ENCODE measurements at places on chromosomes 2 and 18.

DNA sequence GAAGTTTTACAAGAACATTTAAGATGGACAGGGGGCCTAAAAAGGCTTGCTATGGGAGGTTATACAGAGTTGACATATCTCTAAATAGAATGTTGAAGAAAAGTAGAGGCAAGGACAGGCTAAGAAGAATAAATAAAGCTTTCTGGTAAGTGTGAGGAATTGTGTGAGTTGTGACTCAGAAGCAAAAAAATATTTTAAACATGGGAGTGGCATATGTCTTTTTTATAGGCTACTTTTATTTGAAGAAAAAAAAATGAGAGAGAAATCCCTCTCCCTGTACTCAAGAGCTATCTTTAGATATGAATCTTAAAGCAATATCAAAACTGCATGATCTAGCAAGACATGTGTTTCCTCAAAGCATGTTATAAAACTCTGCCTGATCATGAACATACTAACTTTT lies 41.1 kb downstream of the RAB3GAP1 start:
- peak; percentile 9 for DNase-seq

DNA sequence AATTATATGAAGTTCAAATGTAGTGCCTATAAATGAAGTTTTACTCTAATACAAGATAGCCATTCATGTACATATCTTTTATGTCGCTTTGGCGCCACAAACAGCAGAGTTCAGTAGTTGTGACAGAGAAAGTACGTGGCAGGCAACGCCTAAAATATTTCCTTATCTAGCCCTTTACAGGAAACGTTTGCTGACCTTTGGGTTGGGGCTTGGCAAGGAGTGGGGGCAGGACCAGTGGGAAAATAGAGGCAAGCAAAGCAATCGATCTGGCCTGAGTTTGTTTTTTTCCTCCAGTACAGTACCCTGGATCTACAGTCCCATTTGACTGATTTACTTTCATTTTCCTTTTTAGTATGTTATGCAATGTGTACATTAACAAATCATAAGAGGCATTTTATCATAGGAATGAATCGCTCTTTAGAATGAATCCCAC lies 13.1 kb downstream of the CCDC68 start:
- DNase-seq: no peak

GRCh38 chr2:232689152-232689910 lies 7.8 kb upstream of the GIGYF2 start:
- peak; percentile 14 for DNase-seq

- DNase-seq: no peak
Observed at GRCh38 chr18:79309614-79310358, 85.9 kb upstream of the NFATC1 start.

GRCh38 chr18:58949031-58949430 lies 84.4 kb downstream of the ZNF532 start:
- no peak for DNase-seq

GRCh38 chr18:76495006-76495370 lies at the start of gene ZNF516:
ZNF516 (minus strand) TSS chr18:76495242; CDS start chr18:76443054, 52,188 bp downstream.
- no peak for DNase-seq

- no peak for DNase-seq
Observed at GRCh38 chr2:235133837-235134236, 182.0 kb downstream of the SH3BP4 start.

DNA sequence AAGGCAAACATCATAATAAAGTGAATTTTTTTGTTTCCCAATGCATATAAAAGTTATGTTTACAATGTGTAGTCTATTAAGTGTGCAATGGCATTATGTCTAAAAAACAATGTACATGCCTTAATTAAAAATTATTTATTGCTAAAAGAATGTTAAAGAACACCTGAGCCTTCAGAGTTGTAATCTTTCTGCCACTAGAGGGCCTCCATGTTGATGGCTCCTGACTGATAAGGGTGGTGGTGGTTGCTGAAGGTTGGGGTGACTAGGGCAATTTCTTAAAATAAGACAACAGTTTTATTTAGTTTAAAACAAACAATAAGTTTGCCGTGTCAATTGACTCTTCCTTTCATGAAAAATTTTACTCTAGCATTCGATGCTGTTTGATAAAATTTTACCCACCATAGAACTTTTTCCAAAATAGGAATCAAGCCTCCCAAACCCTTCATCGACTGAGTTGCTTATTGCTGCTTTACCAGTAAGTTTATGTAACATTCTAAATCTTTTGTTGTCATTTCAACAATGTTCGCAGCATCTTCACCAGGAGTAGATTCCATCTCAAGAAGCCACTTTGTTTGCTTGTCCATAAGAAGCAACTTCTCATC lies 32.3 kb downstream of the MAP3K2 start:
- no peak for DNase-seq

DNA sequence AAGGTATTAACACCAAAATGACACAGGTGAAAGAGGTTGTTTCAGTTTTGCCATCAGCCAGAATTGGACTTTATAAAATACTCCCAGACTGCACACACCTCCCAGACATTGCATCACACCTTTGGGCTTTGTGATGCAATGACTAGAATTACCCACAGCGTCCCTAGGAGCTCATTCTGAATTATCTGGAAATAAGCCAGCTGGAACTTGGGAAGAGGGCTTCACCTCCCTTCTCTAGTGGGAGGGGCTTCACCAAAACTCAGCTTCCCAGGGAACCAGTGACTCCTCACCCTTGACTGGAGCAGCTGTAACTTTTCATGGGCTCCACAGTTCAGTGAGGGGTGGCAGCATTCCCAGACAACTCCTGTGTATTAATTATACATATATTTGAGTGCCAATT lies 83.1 kb upstream of the BZW1 start:
- DNase-seq: no peak

GRCh38 chr2:230830428-230830827 lies 34.3 kb upstream of the ITM2C start:
- no peak for DNase-seq

DNA sequence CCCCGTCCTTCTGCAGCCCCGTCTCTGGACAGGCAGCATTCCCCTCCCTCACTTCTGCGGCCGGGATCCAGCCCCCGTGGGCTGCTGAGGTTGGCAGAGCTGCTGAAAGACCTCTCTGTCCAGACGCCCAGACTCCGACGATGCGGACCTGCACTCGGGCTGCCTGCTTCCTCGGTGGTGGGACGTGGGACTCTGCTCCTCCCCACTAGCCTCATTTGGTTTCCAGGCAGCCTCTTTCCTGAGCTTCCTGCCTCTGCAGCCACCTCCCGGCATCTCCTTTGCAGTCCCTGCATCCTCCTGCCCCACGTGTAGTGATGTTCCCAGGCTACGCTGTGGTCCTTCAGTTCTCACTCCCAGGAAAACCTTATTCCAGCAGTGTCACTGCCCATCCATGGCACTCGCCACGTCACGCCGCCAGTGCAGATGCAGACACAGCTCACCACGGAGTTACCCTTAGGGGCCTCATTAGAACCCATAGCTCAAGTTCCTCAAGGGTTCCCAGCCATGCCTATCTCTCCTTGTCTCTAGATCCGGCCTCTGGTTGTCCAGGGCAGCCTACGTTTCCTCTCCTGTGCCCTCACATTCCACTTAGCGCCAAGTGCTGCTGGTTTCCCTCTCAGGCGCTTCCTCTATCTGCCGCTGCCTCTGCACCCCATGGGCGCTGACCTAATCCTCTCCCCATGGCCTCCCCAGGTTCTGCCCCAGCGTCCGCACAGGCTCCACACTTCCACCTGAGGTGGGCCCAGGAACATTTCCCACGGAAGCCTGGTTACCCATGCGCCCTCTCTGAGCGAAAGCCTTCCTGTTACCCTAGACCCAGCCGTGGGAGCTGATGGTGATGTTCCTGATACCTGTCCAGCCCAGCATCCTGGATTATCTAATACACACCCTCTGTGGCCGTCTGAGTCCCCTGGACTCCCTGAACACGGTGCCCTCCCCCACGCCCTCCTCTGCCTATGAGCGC lies 318.3 kb upstream of the MYT1L start:
- no peak for DNase-seq

DNA sequence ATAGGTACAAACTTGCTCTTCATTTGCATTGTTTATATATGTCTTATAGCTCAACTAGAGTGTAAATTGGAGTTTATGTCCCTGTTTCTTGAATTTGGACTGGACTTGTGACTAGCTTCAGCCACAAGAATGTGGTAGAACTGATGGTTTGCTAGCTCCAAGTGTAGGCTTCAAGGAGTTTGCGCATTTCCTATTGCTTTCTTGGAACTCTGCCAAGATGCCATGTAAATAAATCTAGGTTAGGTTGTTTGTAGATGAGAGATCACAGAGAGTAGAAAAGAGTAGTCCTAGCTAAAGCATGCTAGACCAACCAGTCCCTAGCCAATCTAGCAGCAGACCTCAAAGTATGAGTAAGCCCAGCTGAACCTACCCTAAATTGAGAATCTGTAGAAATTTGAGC lies 183.0 kb upstream of the CYP26B1 start:
- DNase-seq: no peak

DNA sequence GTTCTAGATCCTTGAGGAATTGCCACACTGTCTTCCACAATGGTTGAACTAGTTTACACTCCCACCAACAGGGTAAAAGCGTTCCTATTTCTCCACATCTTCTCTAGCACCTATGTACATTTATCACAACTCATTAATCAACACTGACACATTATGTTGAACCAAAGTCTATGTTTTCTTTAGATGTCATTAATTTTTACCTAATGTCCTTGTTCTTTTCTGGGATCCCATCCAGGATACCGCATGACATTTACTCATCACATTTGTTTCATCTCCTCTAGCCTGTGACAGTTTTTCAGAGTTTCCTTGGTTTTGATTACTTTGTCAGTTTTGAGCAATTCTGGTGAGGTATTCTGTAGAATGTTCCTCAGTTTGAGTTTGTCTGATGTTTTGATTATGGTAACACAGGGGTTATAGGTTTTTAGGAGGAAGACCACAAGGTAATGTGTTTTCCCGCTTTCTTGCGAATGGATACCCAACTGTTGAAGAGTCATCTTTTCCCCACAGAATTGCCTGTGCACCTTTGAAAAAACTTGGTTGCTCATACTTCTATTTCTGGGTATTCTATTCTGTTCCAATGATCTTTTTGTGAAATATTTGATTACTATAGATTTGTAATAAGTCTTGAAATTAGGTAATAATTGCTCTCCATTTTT lies 3.0 kb upstream of the UGT1A9 start:
- DNase-seq: no peak

DNA sequence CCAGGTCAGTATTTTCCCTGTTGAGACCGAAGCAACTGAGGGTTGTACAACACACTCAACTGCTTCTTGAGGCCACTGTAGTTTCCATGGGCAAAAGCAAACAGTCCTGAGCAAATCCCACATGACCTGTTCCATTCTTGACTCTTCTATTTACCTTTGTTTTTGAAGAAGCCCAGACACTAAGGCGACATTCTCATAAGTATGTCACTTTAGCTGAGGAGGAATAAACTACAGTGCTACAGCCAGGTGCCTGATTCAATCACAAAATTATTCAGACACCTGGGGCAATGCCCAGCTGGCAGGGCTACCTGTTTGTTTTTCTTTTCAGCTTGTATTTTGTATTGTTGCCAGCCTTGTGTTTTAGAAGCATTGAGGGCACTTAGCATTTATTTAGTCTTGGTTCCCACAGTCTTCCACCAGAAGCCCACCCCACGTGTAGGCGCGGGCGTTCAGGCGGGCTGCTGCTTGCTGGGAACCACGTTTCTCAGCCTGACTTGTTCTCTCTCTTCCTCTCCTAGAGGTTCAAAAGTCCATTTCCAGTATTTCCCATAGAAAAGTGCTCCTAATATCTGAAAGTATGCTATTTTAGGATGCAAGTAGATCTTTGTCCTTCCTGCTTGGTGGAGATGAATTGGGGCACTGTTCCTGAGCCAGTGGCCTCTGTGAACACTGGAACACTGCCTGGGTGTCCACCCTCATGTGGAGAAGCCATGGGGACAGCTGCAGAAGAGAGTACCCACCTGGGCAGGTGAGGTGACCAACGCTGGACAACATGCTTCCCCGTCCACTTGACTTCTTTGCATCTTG lies 99.0 kb upstream of the COPS8 start:
- no peak for DNase-seq

GRCh38 chr2:10514743-10515142 lies 66.6 kb upstream of the ODC1 start:
- peak; percentile 64 for DNase-seq

GRCh38 chr2:80863147-80863714 lies 558.7 kb upstream of the LRRTM1 start:
- DNase-seq: no peak

- peak; percentile 17 for DNase-seq
Observed at GRCh38 chr2:157895531-157895930, 19.4 kb upstream of the ACVR1 start.

- no peak for DNase-seq
Observed at GRCh38 chr2:9739531-9739964, 103.7 kb upstream of the TAF1B start.

- DNase-seq: no peak
Observed at GRCh38 chr2:240136671-240137292, 677 bp upstream of the COPS9 start.

- DNase-seq: no peak
Observed at GRCh38 chr2:11407413-11407812, 58.5 kb downstream of the E2F6 start.

GRCh38 chr2:229633556-229633955 lies 80.8 kb downstream of the DNER start:
- no peak for DNase-seq

DNA sequence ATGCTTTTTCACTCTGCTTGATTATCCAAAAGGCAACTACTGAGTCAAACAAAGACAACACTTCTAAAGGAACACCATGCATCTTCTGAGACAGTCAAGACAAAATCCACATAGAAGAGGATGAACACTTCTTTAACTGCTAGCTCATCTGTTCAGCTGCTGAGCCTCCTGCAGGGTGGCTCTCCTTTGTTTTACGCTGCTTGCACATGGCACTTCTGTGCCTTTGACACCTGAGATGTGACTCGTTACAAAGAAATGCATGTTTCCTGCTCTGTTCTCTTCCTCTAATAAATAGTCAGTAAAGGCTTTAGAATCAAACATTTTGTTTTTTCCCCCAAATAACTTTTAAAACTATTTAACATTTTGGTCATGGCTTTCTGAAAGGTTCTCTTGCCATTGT lies 1129.4 kb downstream of the TDRD15 start:
- DNase-seq: no peak

Measured in BJ (cell line).